ENCODE measurements at places on chromosomes 2 and 18. TPM values are rescaled to one million over a fixed set of nuclear protein-coding genes. Genes with fewer than 3 reads are reported as not detected.
A peak's percentile ranks its signal among the peaks of the same experiment; 100 is the strongest.

GRCh38 chr2:225472161-225472560 is 72.7 kb downstream of the NYAP2 start:
- no peak overlapping the region for H3K27ac ChIP-seq
- H3K36me3 ChIP-seq = no peaks in the 10 kb centered on the region
- peak; percentile 48 for DNase-seq
- no peaks in the 10 kb centered on the region for H3K27me3 ChIP-seq
- H3K4me1 ChIP-seq = no peaks in the 10 kb centered on the region

DNA sequence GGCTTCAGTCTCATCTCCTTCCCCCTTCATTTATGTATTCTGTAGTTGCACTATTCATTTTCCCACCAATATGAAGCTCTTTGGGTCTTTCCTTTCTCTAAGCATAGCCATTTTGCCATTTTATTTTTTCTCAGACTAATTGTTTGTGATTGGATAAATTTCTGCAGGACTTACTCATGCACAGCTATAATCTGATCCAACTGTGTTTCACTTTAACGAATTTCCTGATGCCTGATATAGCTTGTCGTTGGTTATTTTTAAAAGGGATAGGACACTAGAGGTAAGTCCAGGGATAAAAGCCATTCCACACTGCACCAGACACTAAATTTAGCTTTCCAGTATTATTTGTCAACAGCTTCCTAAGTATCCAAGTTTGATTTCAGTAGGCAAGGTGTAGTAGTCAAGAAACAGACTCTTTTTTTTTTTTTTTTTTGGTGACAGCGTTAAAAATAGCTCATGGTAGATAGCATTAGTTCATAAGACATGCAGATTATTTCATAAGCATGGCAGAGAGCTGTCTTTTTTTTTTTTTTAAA is 17.4 kb downstream of the ASB18 start:
- H3K4me1 ChIP-seq = no peaks in the 10 kb centered on the region
- DNase-seq = no peak
- H3K36me3 ChIP-seq = no peaks in the 10 kb centered on the region
- H3K27ac ChIP-seq = no peak overlapping the region
- no peaks in the 10 kb centered on the region for H3K27me3 ChIP-seq

GRCh38 chr2:169073963-169074751 is 4.8 kb downstream of the DHRS9 start:
- no peak for DNase-seq
- H3K36me3 ChIP-seq = no peaks in the 10 kb centered on the region
- no peak overlapping the region for H3K4me3 ChIP-seq
- no peaks in the 10 kb centered on the region for H3K27me3 ChIP-seq

- H3K27ac ChIP-seq = no peak overlapping the region
- H3K36me3 ChIP-seq = no peaks in the 10 kb centered on the region
- no peak for DNase-seq
Observed at GRCh38 chr2:8502316-8502715, 179.5 kb upstream of the ID2 start.

DNA sequence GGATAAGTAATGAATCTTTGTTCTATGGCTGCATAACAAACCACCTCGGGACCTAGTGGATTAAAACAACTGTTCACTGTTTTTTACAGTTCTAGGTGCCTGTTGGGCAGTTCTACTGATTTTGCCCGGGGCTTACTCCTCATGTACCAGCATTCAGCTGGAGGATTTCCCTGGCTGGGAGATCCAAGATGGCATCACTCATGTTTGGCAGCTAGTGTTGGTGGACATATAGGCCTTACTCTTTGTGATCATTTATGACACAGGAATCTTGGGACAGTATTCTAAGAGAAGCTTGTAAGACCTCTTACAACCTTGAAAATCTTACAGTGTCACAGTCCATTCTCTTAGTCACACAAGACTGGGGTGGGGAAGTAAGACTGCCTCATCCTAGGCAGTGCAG is 4.6 kb downstream of the MARCHF7 start:
- no peak overlapping the region for H3K27ac ChIP-seq
- no peak overlapping the region for H3K4me3 ChIP-seq
- H3K36me3 ChIP-seq = peaks cover 39% of the 10 kb centered on the region

GRCh38 chr2:105288133-105288532 is 41.4 kb downstream of the TGFBRAP1 start:
- no peak overlapping the region for H3K27ac ChIP-seq
- no peak overlapping the region for H3K4me3 ChIP-seq
- no peaks in the 10 kb centered on the region for H3K4me1 ChIP-seq
- H3K27me3 ChIP-seq = no peaks in the 10 kb centered on the region

DNA sequence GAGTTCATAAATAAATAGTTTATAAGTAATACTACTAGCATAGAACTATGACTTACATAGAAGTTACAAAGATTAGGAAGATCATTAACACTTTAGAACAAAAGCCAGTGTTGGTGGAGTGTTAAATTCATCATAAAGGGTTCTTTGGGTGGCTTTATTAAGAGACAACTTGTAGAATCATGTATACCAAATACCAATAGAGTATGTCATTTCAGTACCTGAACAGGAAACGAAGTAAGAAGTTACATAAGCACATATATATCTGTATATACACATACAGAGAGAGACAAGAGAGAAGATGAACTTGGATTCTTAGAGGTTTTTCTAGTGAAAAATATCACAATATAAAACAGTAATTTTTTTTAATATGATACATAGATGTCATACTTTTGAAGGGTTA is 82.5 kb upstream of the OTX1 start:
- no peak for DNase-seq
- H3K27ac ChIP-seq = no peak overlapping the region
- no peaks in the 10 kb centered on the region for H3K27me3 ChIP-seq
- no peaks in the 10 kb centered on the region for H3K4me1 ChIP-seq
- H3K36me3 ChIP-seq = no peaks in the 10 kb centered on the region

Gene LIPG
- total RNA-seq = 30.9 TPM

DNA sequence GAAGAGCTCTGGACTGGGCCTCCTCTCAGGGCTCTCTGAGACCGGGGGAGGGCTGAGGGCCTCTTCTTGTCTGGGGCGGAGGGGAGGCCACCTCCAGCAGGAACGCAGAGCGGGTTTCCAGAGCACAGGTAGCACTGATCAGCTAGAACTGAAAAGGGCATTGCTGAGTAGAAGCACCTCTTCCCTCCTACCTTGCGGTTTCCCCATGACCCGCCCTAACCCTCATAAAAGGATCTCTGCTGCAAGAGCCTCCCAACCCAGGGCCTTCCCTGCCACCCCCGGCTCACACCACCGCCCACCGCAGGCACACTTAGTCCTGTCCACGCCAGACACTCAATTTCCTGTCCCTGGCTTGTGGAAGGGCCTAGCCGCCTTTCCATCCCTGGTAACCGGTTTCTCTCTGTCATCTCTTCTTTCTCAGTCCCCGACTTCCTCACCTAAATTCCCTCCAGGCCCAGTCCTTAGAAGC is 966 bp downstream of the ADCY3 start:
- H3K36me3 ChIP-seq = no peaks in the 10 kb centered on the region
- peak; percentile 29 for DNase-seq
- no peak overlapping the region for H3K27ac ChIP-seq
- H3K4me1 ChIP-seq = peaks cover 12% of the 10 kb centered on the region

DNA sequence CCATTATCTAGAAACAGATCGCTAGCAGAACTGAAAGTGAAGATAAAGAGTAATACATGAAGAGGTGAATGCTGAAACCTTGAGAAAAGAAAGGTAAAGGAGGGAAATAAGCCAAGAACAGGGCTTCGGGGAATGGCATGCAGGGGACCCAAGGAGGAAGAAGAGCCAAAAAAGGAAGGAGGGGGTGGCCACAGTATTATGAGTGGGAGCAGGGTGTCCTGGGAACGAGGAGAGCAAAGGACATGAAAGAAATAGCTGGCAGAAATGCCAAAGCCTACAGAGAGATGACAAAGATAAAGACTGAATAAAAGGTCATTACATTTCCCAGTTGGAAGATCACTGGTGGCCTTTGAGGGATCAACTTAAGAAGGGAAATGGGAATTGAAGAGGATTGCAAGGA is 82.9 kb downstream of the ACTR3 start:
- H3K27ac ChIP-seq = no peak overlapping the region
- H3K4me3 ChIP-seq = no peak overlapping the region
- no peaks in the 10 kb centered on the region for H3K27me3 ChIP-seq
- DNase-seq = no peak
- H3K36me3 ChIP-seq = no peaks in the 10 kb centered on the region

- H3K36me3 ChIP-seq = no peaks in the 10 kb centered on the region
- no peak for DNase-seq
- H3K27ac ChIP-seq = no peak overlapping the region
- no peaks in the 10 kb centered on the region for H3K4me1 ChIP-seq
- H3K4me3 ChIP-seq = no peak overlapping the region
Observed at GRCh38 chr18:66066191-66066590, 315.4 kb downstream of the CDH7 start.
